ENCODE measurements at places on chromosomes 11 and 22.

- DNase-seq, result no peak
Observed at GRCh38 chr11:22668005-22668796, 1.8 kb downstream of the GAS2 start.

GRCh38 chr11:83493917-83494316, 207.8 kb upstream of the CCDC90B start:
- DNase-seq, result no peak

- no peak for DNase-seq
Observed at GRCh38 chr22:20867179-20868024, 8.6 kb downstream of the SNAP29 start.

DNA sequence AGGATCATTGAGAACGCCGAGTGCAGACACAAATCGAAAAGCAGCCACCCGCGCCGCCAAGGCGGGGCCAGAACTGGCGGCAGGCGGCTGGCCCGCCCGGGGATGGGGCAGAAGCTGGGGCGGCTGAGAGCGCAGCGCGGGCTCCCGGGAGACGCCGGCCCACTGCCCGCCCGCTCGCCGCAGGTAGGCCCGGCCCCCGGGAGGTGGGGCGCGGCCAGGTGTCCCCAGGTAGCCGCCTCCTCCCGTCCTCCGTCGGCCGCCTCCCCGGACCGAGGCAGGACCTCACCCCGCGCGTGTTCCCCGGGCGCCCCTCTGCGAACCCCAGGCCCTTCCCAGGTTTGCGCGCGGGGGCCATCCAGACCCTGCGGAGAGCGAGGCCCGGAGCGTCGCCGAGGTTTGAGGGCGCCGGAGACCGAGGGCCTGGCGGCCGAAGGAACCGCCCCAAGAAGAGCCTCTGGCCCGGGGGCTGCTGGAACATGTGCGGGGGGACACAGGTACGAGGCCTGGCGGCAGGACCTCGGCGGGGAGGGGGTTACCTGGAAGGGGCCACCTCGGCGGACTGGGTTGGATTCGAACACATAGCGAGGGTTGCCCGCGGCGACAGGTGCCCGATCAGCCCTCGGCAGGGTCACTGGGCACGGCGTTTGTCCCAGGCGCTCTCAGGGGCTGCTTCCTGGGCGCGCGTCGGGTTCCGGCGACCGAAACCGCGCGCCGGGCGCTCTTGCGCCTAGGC, at the start of gene PRRG4:
PRRG4 (plus strand) TSS at position 248 of the 733 bp plus-strand sequence. CDS start 603 bp downstream, outside the sequence.
- peak; percentile 5 for DNase-seq

- DNase-seq, result no peak
Observed at GRCh38 chr11:16373768-16374167, 17.4 kb upstream of the SOX6 start.

DNA sequence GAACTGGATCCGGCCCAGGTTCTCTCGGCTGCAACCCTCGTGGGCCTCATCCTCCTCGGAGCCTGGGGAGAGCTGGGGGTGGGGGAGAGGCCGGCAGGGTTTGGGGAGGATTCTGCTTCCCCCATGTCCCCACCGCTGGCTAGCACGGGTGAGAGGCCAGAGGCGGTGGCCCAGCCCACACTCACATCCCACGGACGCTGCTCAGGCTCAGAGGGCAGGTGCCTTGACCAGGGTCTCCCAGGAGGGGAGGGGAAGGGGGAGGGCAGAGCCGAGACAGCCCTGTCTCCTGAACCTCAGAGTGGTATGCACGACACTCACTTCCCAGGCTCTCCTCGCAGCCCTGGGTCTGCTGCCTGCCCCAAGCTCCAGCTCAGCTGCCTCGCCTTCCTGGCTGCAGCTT, 19.6 kb downstream of the LRRC10B start:
- no peak for DNase-seq

GRCh38 chr11:128828350-128828749, 38.7 kb downstream of the KCNJ1 start:
- no peak for DNase-seq
